ENCODE measurements at places on chromosomes 1 and 21.

GRCh38 chr1:53286955-53287354 is 40.9 kb downstream of the LRP8 start:
- no peak for DNase-seq

GRCh38 chr1:11515368-11516300 is 36.7 kb downstream of the DISP3 start:
- no peak for DNase-seq

DNA sequence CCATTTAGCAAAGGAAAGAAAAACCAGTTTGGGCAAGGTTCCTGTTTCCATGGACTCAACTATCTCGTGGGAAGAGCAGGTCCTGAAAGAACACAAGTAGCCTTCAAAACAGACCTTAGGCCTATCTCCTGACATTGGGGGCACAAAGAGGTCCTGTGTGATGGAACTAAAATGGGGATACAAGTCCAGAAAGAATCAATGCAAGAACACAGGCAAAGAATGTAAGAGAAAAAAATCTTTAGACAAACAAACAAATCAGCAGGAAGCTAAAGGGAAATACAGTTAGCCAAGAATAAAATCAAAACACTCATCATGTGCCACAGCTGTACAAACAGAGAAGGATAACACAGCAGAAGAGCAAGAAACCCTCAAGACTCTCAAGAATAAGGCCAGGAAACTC is 28.2 kb downstream of the SLC30A10 start:
- DNase-seq, result no peak

GRCh38 chr21:44966135-44967081 is 26.6 kb downstream of the SLX9 start:
- no peak for DNase-seq
